A549 treated with ZK216348 at 1 μM for 4 hours (cell line): ENCODE measurements at places on chromosomes 5 and 9. TPM values are rescaled to one million over a fixed set of nuclear protein-coding genes. Genes with fewer than 3 reads are reported as not detected.

The MARCOL gene
- not detected in 5 replicates for total RNA-seq

The MYOT gene
- not detected in 5 replicates for total RNA-seq

The FCHO2 gene
- 11.6 to 19.1 TPM (median 14.1 TPM) in 5 replicates for total RNA-seq

The CAVIN4 gene
- 0.38 to 0.86 TPM (median 0.56 TPM) in 5 replicates for total RNA-seq

The CD14 gene
- 3.0 to 5.1 TPM (median 4.5 TPM) in 5 replicates for total RNA-seq

The SPAAR gene
- 0.15 to 0.16 TPM in 2 of 5 replicates, not detected in the others for total RNA-seq

The PCDHA11 gene
- 0.04 to 0.20 TPM (median 0.08 TPM) in 5 replicates for total RNA-seq

The LCP2 gene
- total RNA-seq, result not detected in 5 replicates

The LAMC3 gene
- total RNA-seq, result 1.2 to 2.8 TPM (median 2.0 TPM) in 5 replicates

The SPINK13 gene
- not detected in 5 replicates for total RNA-seq

The EDIL3 gene
- total RNA-seq, result 0.06 to 0.31 TPM (median 0.19 TPM) in 5 replicates

The PCDHGA4 gene
- 0.11 to 0.23 TPM (median 0.17 TPM) in 5 replicates for total RNA-seq

The IGIP gene
- 0.88 to 1.0 TPM (median 0.95 TPM) in 5 replicates for total RNA-seq

The RARS1 gene
- total RNA-seq, result 92.9 to 138 TPM (median 98.0 TPM) in 5 replicates

The RMRP gene
- total RNA-seq, result 7.2 to 17.6 TPM (median 8.8 TPM) in 3 of 5 replicates, not detected in the others

The SLC6A3 gene
- total RNA-seq, result 0.13 to 0.45 TPM (median 0.16 TPM) in 5 replicates

The PDE6A gene
- 0.19 to 0.38 TPM (median 0.25 TPM) in 5 replicates for total RNA-seq

The NR2F1 gene
- total RNA-seq, result 3.6 to 5.3 TPM (median 4.4 TPM) in 5 replicates

The GFI1B gene
- total RNA-seq, result not detected in 5 replicates

The FGF18 gene
- total RNA-seq, result 0.75 to 1.2 TPM (median 0.80 TPM) in 5 replicates

The PCDHGC4 gene
- not detected in 5 replicates for total RNA-seq
